8988T (cell line): ENCODE measurements at places on chromosomes 2 and 18.

DNA sequence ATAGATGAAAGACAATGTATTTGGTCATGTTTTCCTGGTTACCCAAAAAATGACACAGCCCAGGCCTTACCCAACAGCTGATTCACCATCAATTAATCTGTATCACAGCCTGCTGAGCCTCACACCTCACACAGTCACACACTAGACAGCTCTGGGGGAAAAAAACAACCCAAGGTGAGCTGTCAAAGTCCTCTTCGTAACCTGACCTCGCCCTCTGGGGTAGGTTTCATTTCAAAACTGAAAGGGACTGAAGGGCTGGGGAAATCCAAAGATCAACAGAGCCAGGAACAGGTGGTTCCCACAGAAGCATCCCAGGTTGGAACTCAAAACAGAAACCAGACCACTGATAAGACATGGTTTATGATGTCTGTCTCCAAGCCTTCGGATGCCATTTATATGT, 18.2 kb upstream of the PCBP1 start:
- no peak for DNase-seq

- no peak for DNase-seq
Observed at GRCh38 chr2:8235419-8235818, 446.4 kb upstream of the ID2 start.

DNA sequence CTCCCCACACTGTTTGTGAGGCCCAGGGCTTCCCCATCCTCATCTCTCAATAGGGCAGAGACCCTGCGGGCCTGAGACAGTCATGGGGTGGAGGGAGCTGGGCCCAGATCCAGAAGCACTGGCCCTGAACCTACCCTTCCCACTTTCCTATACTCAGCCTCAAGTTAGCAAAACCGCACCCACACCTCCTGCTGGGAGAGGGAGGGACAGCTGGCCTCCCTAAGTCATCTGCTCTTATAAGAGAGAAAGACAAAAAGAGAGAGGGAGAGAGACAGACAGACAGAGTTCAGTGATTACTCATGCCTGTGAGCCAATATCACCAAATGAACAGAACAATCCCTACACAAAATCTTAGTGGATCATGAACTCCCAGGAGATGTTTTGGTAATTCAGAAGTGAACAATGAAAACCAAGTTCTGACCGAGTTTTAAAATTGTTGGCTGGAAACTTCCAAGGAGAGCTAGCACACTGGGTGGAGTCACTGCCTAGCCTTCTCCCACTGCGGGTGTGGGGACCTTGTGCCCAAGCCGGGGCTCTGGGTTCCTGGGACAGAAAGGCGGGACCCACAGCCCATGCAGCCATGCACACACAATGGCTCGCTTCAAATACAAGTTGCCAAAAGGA, 130.5 kb downstream of the PXDN start:
- DNase-seq: no peak

DNA sequence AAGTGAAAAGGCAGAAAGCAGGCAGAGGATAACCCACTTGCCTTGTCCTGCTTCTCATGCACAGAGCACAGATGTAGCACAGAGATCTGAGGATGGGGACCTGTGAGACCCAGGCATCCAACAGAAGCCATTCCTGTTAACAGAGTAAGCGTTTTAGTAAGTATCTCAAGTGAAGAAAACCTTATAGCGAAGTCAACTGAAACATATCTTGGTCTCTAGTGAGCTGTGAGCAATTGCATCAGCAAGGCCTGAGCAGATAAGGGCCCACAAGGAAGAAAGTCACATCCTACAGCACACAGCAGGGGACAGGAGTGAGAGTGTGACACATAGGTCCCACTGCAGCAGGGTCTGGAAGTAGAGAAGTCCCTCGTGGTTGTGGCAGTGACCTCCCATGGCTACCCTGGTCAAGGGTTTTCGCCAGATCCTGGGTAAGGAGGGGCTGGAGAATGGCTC, 248.7 kb upstream of the TNP1 start:
- DNase-seq: no peak

DNA sequence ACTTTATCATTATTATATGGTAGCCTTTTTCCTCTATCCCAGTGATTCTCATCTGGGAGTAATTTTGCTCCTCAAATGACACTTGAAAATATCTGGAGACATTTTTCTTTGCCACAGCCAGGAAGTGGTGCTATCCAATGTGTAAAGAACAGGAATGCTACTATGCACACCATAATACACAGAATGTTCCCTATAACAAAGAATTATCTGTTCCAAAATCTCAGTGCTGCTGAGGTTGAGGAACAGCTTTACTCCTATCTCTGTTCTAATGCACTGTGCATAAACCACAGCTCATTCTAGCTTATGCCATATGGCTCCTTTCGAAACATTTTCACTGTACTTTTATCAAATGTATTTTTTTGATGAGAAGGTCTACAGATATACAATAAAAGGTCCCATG, 1231.2 kb upstream of the CELF4 start:
- DNase-seq: no peak

DNA sequence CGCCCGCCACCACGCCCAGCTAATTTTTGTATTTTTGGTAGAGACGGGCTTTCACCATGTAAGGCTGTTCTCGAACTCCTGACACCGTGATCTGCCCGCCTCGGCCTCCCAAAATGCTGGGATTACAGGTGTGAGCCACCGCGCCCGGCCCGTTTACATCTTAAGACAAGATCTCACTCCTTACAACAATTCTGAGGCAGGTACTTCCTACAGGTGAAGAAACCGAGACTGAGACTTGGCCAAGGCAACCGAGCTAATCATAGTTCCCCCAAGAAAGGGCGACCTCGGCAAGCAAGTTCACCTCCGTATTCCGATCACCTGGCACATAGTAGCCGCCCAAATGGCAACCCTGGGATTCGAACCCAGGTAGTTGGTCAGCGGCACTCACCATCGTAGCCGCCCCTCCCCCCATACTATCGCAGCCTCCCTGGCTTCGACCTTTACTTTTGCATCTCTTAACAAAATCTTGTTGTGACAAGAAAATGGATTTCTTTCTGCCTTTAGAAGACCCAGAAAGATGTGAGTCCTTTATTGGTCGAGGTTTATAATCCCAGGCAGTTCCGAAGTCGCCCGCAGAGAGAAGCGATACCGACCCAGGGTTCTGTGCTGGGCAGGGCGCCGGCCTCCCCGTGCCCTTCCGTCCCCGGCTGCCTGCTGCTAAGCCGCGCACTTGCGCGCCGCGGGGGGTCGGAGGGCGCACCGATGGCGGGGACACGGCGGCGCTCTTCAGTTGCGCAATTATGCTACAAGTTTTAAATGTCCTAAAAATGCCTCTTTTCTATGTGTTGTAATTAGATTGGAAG, 1.1 kb upstream of the FZD5 start:
- DNase-seq: no peak

- no peak for DNase-seq
Observed at GRCh38 chr2:150677551-150677950, 190.1 kb upstream of the RND3 start.

DNA sequence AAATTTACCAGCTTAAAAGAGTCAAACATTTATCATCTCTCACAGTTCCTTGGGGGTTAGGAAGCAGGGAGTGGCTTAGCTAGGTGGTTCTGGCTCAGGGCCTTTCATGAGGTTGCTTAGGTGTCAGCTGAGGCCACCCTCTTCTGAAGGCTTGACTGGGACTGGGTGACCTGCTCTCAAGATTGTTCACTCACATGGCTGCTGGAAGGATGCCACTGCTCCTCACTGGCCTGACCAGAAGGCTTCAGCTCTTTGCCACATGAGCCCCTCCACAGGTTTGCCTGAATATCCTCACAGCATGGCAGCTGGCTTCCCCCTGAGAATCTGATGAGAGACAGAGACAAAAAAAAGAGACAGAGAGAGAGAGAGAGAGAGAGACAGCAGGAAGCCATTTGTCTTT, 17.3 kb upstream of the RNF152 start:
- no peak for DNase-seq

- no peak for DNase-seq
Observed at GRCh38 chr2:190432567-190433231, 24.5 kb downstream of the MFSD6 start.

DNA sequence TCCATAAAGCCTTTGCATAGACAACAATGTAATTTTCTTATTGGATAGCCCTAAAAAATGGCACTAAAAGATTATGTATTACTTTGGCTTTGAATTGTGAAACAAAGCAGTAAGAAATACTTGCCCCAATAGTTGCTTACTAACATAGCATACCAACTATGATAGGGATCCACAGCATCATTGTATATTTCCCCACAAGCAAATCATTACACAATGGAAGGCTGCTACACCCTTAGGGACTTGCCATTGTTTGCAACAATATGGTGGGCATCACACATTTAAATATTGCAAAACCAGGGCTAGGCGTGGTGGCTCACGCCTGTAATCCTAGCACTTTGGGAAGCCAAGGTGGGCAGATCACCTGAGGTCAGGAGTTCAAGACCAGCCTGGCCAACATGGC, 74.4 kb downstream of the CACNB4 start:
- DNase-seq: no peak

DNA sequence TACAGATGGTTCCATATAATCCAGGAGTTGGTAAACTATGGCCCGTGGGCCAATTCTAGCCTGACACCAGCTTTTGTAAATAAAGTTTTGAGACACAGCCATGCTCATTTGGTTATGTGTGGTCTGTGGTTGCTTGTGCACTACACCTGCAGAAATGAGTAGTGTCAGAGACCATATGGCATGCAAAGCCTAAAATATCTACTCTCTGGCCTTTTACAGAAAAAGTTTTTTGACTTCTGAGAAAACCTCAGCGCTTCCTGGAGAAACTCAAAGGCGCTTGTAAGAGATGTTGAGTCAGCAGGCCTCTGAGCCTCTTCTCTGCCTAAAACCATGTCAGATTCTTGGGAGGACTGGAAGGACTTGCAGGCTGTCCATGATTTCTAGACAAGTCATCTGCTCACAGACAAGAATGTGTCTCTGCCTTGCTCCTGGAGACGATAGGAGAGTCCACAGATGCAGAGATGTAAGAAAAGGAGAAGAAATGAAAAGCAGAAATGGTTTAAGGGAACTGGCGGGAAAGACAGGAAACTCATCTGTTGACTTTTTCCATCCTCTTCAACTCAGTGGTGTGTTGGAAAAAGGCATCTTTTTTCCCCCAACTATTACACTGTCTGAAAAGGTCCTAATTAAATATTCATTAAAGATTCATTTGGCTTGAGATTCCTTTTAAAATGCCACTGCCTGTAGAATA, 5.2 kb downstream of the TTC39C start:
- DNase-seq: no peak

DNA sequence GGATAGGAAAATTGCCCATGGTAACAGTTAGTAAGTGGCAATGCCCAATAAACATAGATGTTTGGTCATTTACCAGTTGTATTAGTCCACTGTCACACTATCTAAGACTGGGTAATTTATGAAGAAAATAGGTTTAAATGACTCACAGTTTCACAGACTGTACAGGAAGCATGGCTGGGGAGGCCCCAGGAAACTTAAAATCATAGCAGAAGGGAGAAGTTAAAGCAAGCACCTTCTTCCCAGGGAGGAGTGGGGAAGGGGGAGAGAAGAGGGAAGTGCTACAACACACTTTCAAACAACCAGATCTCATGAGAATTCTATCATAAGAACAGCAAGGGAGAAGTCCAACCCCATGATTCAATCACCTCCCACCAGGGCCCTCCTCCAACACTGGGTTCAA, 23.4 kb downstream of the NR4A2 start:
- DNase-seq: no peak

DNA sequence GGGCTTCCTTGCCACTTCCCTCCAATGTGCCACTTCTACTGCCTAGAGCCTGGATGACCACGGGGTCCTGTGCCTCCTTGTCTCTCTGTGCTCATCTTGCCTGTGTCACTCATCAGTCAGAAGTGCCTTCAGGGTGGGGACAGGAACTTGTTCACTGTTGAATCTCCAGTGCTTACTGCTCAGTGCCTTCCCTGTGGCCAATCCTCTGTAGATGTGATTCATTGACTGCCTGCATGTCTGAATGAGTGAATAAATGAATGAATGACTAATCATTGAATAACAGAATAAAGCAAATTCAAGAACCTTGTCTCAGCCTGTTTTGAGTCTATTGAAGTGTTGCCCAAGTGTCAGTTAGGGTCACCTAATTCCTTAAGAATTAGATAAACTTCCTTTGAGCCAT, 42.3 kb upstream of the FAM136A start:
- DNase-seq: no peak

DNA sequence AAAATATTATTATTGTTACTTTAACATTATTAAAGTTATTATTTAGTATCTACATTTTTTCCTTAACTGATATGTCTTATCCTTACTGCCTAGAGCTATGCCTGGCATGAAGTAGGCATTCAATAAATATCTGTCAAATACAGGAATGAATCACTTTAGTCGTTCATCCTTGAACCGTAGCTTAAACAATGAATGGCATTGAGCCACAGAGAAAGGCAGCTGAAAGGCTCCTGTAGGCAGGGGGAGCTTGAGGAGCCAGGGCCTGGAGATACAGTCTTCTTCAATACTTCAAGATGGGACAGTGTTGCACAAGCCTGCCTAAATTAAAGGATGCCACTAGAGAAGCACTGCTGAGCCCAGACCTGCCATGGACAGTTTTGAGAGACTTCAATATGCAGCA, 22.5 kb downstream of the CYRIA start:
- DNase-seq: no peak

GRCh38 chr18:59008302-59008974, 131.2 kb upstream of the SEC11C start:
- no peak for DNase-seq

DNA sequence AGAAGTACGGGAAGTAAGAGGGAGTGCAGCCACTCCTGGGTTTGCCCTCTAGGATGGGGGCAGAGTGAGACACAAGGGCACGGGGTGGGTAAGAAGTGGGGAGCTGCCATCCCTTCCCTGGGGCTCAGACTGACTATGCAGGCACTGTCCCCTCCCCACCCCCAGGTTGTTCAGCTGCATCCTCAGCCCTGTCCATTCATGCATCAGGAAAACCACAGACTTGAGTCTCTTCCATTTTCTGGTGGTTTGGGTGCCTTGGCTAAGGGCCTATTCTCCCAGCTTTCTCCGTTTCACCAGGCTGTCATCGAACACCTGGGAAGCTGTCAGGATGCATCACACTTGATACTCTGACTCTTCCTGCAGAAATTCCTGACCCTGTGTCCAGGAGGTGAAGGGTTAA, 111.9 kb downstream of the TFCP2L1 start:
- DNase-seq: no peak

GRCh38 chr2:1975060-1975459, 230.7 kb upstream of the PXDN start:
- DNase-seq: no peak

DNA sequence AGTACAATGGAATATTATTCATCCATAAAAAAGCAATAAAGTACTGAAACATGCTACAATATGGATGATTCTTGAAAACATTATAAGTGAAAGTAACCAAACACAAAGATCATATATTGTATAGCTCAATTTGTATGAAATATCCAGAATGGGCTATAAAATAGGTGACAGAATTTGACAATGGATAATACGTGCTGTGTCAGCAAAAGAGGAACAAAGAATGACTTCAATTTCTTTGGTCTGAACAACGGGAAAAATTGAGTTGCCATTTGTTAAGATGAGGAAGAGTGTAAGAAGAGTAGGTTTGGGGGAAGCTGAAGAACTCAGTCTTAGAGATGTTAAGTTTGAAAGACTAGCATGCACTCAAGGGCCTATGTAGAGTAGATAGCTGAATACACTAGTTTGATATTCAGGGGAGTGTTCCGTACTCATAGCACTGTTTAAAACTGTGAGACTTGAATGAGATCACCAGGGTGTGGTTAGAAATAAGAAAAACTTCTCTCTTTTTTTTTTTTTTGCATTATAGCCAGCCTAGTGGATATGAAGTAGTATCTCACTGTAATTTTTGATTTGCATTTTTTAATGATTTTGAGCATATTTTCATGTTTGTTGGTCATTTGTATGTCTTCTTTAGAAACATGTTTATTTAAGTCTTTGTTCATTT, 213.6 kb downstream of the NR4A2 start:
- DNase-seq: no peak
